ENCODE measurements at places on chromosomes 13 and 19.

DNA sequence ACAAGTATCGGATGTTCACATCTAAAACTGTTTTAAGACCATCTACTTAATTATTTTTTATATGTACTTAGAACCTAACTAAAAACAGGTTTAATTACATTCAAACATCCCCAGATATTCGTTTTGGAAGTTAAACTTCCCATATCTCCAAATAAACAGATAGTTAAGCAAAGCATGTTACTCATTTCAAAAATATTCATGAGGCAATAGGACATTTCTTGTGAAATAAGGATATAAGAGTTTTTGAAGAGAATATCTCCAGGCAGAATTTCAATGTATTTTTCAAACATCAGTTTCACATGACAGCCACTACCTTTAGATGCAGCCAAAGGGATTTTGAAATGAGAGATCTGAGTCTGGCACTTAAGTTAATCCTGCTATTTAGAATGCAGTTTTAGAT, 697.5 kb downstream of the SLITRK1 start:
- no peak for DNase-seq

DNA sequence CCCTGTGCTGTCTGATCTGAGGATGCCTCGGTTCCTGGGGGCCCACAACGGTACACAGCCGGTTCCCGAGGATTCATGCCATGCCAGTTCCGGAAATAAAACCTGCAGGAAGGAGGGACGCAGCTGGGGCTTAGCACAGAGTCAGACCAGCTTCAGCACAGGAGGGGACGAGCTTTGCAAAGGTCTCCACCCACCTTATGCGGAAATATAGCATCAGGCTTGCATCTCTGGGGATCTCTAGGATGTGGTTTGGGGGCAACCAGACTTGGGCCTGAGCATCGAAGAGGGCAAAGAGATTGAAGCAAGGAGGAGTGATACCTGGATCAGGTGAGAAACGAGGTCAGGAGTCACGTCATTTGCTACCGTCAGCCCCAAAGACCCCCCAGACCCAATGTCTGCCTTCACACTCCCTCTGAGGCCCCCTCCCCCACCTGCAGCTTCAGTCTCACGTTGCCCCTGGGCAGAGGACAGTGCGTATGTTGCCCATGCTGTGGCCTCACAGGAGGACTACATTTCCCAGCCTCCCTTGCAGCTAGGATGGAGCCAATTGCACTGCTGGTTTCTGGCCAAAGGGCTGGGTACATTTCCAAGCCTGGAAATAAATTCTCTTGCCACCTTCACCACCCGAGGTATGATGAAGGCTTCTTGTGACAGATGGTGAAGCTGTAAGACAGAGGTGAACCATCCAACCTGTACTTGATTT, 12.1 kb downstream of the TYK2 start:
- DNase-seq = no peak

GRCh38 chr13:76643596-76643995, 242.6 kb downstream of the KCTD12 start:
- no peak for DNase-seq

GRCh38 chr13:114149774-114150740, 17.6 kb upstream of the RASA3 start:
- no peak for DNase-seq

GRCh38 chr19:45469945-45470761, 2.4 kb downstream of the FOSB start:
- DNase-seq = no peak

DNA sequence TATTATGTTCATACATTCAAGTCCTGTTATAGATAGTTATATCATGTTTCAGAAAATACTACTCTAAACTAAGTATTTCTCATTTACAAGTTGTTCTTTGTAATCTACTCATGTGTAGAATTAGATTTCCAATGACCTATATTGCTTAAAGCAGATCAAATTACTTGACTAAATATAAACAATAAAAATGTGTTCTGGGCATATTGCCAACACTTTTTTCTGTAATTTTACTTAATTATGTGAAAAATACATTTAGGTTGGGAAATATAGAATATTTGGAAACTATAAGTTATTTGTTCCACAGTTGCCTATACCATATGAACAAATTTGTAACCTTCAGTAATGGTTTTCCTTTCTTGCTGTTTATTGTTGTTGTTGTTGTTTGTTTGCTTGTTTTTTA, 275.2 kb upstream of the PCDH9 start:
- DNase-seq = no peak

- DNase-seq = no peak
These were observed 7.9 kb upstream of the LGALS14 start for GRCh38 chr19:39696387-39696786.

DNA sequence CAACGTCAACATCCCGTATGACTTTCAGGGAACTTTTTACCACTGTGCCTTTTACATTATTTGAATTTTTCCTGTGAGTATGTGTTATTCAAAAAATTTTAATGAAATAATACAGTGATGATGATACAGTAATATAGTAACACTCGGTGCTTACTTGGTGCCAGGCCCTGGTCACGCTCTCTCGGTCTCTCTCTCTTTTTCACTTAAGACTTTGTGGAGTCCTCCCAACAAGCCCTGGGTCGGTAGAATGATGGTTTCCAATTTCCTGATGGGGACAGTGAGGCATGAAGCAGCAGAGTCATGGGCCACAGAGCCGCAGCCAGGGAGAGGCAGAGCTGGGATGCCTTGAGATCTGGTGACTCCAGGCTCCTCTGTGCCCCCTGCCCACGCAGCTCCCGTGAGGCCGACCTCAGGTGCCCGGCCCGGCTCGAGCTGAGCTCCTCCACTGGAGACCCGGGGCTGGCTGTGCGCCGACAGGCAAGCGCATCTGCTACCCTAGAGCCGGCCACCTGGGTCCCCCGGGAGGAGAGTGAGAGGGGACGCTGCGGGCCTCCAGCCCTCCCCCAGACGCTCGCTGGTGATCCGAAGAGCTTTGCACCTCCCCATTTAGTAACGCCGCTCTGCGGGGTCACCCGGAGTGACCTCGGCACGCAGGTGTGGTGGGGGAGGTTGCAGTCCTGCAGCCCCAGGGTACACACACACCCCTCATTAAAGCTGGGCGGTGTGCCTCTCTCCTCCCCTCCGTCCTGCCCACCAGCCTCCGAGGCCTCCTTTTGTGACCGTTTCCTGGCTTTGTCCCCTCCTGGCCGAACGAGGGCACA, 4.4 kb upstream of the SBK3 start:
- DNase-seq = no peak
